ENCODE measurements at places on chromosomes 1 and 21.

GRCh38 chr1:21653744-21654100, 15.4 kb downstream of the RAP1GAP start:
- DNase-seq: peak; percentile 95

DNA sequence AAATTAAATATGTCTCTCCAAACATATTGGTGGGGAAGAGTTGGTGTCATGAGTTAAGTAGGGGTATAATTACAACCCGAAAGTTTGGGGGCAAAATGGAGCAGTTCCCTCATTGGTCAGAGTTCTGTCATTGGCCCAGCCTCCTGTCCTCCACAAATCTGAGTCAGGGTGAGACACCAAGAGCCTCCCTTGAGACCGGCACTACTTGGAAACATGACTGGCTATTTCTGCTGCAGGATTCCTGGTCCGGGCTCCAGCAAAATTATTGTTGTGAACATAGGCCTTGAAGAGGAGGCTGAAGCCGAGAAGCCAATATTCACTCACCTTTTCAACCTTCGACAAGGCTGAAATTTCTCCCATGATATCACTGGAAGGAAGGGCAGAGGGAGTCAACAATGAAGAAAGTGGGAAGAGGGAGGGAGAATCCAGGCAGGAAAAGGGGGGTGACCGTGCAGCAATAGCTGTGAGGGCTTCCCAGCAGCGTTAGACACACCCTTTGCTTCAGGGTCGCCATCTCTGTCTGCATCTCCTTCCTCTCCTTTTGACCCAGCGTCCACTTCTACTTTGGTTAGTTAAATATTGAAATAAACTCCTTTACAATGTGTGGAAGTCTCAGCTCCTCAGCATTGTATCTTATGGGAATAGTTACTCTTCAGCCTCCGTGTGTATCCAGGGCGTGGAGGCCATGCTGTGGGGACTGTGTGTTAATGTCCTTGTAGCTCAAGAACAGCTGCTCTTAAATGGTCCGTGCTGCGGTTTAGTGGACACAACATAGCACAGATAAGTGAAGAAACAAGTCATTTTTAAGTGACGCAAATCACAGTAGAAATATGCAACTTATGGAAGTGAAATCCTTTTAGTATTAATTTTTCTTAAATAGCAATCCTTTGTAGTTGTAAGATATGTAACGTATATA, 307.4 kb downstream of the DISC1 start:
- no peak for DNase-seq

- DNase-seq: no peak
These were observed 38.1 kb upstream of the GPR153 start for GRCh38 chr1:6298940-6299465.

DNA sequence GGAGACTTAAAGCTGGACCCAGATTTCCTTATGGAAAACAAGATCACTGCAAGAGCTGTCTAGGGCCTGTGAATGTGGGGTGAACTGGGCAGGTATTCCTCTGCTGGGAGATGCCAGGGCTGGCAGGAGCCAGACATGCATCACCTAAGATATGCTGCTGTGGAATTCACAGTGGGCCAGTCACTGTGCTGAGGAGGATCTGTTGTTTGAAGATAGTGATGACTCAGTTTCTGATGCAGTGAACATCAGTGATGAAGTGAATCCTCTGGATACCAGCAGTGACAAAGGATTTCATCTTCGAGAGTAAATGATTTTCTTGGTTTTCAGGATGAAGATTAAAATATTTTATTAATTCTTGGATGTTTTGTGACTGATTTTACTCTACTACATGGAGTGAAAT, 29.9 kb upstream of the CAMSAP2 start:
- no peak for DNase-seq

DNA sequence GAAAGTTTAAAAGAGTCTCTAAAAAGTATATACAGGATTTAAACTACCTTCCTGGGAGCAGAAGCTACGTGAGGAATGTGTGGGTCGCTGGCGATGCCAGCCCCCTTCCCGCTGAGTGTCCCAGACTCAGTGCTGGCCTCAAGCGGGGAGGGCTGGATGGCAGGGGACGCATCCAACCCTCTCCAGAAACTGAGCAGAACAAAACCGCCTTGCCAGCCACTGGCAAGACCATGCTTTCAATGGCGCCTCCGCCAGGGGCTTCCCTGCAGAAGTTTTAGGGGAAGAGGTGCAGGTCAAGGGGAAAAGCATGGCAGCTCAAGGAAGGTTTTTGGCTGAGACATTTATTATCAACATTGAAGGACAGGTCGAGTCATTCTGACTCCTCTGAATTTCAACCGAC, 26.1 kb downstream of the NADK start:
- no peak for DNase-seq

DNA sequence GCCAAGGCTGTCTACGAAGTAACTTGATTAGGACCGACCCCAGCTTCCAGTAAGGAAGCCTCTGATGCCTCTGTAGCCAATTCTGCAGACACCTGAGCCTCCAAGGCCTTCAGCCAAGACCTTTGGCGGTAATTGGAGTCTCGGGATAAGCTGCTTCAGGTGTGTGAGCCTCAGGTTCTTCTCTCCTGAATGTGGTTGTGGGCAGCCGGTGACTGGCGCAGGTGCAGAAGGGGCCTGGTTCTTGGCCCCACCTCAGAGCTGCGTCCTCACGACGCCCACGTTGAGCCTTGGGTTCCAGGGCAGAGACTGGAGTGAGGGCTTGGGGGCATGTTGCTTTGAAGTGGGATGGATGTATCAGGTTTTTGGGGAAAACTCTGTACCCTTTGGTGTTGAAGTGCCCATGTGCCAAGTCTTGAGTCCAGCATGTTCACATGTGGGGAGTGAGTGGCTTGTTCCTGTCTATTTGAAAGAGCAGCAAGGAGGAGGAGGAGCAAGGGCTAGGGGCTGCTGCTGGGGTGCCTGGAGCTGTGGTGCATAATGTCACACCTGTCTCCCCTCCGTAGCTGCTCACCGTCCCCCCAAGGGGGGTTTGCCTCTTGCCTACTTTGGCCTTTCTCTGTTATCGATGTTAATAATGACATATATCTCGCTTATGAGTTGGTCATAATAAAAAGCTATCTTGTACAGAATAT, 1.4 kb downstream of the PSEN2 start:
- DNase-seq: no peak

DNA sequence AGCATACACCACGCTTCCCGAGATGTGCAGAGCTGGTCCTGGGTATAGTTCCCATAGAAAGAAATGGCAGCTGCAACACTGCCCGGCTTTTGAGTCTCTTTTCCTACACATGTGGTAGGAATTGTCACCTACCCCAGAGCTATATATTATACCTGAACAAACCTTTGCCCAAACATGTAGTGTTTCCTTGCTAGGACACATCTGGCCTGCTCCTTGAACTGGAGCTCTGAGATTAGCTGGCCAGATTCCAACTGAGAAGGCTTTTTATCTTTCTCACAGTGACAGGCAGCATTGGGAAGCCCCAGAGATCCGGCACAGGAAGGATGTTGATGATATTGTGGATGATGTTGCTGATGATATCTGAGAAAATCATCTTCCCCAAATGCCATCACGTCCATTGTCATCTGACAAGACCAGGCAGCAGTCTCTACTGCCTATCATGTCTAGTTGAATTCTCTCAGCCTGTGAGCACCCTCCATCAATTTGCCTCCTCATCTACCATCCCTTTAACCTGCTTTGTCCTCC, 115.0 kb upstream of the SMYD2 start:
- no peak for DNase-seq

- DNase-seq: no peak
These were observed 55.3 kb downstream of the CHD5 start for GRCh38 chr1:6124746-6125365.

- no peak for DNase-seq
These were observed 1.5 kb downstream of the FABP3 start for GRCh38 chr1:31371121-31371959.

DNA sequence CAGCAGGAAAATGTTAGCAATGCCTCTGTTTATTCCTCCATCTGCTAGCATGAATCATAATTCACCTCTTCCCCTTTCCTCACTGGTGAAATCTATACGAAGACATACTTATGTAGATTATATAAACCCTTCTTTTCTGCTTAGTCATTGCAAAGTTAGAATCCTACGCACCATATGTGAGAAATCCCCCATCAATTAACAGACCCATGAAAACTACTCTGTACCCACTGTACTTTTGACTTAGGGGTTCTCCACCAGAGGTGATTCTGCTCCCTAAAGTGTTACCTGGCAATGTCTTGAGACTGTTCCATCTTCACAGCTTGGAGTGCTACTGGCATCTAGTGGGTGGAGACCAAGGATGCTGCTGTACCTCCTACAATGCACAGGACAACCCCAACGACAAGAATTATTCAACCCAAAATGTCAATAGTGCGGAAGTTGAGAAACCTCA, 49.6 kb upstream of the KCTD3 start:
- DNase-seq: no peak

GRCh38 chr1:248886237-248886895, 19.7 kb upstream of the PGBD2 start:
- DNase-seq: no peak

- DNase-seq: no peak
These were observed 77.3 kb upstream of the AKT3 start for GRCh38 chr1:243927381-243927780.

GRCh38 chr21:27476696-27477095, 509.8 kb upstream of the ADAMTS5 start:
- no peak for DNase-seq

- no peak for DNase-seq
These were observed 26.7 kb downstream of the HLX start for GRCh38 chr1:220905650-220906560.

DNA sequence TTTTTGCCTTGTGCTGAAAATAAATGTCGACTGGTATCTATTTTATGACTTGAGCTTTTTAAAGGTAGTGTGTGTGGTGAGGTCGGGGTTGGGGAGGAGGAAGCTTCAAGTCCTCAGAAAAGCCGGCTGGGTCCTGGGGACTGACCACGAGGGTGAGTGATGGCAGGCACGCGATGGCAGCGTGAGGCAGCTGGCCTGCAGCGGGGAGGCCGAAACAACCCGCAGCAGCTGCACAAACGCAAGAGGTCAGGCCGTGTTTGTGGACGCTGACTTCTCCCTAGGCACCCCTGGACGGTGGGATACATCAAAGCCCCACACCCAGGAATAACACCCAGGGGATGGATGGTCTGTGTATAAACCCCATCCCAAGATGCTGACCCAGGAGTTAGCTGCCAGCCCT, 51.4 kb downstream of the ZBTB18 start:
- DNase-seq: no peak

- DNase-seq: no peak
These were observed 104.7 kb downstream of the RIPK4 start for GRCh38 chr21:41662161-41662560.

GRCh38 chr1:48338257-48338656, 115.7 kb downstream of the SLC5A9 start:
- no peak for DNase-seq

DNA sequence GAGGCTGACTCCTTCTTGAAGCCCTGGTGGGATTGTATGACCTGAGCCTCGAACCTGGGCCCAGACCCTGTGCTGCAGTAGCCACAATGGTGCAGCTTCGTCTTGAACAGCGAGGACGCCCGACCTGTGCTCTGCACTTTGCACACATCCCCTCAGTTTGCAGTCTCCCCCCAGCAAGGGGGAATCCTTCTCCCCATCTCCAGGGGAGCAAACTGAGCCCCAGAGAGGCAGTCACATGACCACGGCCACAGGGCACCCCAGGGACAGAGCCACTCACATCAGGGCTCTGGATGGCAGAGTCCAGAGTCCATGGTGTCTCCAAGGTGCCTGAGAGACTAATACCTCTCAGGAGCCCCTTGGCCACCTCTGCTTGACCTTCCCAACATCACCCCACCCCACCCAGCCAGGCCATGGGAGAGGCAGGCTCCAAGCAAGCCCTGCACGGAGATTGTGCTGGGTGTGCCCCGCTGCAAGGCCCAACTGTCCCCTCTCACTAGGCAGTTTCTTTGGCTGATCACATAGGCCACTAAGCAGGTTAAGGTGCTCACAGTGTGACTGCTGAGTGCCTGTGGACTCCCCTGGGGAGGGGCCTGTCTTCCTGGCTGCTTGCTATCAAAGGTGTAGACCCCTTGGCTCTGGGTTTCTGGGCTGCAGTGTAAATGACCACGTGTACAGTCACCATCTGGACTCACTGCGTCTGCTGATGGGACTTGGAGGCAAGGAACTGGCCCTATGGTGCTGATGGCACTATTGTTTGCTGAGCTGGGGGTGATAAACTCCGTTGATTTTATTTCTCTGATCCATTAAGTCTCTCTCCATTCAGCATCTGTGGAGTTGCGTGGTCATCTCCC, 398.1 kb downstream of the MATN1 start:
- DNase-seq: no peak

- DNase-seq: no peak
These were observed 8.1 kb downstream of the AKNAD1 start for GRCh38 chr1:108848806-108849205.

DNA sequence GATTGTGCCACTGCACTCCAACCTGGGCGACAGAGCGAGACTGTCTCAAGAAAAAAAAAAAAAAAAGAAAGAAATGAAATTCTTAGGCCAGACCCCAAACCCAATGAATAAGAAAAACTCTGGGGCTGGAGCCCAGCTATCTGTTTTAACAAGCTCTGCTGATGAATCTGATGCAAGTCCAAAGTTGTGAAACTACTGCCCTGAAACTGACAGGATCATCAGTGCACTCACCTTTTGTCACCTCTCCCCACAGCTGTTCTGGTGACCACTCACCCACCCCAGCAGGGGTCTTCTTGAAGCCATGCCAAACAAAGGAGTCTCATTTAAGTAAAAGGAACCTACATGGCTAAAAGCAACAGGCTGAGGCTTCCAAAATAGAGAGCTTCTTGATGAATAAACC, 8.4 kb downstream of the PABPC4 start:
- DNase-seq: no peak

DNA sequence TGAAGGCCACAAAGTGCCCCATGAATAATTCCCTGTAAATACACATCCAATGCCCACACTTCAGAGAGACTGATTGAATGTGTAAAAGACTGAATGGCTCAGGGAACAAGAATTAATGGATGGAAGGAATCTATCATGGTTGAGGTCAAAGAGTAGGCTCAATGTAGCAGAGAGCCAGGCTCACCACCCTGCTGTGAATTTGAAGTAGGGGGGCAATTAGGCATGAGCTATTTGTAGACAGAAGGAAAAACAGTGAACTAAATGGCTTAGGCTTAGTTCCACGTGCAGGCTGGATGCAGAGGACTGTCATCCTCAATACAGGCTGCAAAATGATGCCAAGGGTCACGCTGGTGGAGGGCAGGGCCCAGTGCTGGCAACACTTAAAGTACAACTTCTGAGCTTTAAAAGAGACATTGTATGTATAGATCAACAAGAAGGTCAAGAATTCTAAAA, 22.9 kb upstream of the IGSF3 start:
- DNase-seq: no peak

- peak; percentile 79 for DNase-seq
These were observed 543 bp downstream of the ABCB10 start for GRCh38 chr1:229557913-229558414.

DNA sequence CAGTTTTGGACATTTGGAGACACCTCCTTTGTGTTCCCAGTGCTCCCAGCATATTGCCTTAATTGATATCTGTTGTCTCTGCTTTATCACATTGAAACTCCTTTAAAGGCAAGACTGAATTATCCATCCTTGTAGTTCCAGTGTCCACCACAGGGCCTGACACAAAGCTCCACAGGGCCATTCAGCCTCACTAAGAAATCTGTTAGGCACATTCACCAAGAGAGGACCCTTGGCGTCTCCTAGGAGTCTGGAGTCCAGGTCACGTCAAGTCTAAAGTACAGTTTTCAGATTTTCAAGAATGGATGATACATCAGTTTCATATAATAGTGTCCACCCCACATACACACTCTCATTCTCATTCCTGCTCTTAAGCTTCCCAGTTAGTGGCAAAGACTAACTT, 4.8 kb downstream of the ACP6 start:
- no peak for DNase-seq

- no peak for DNase-seq
These were observed 213.5 kb upstream of the PTGFR start for GRCh38 chr1:78277253-78277652.

GRCh38 chr1:21667348-21668231, 1.6 kb downstream of the RAP1GAP start:
- no peak for DNase-seq

All from head of caudate nucleus (tissue), 42 donors.